GM23248 (cell line): ENCODE measurements at places on chromosomes 11 and 22. TPM values are rescaled to one million over a fixed set of nuclear protein-coding genes. Genes with fewer than 3 reads are reported as not detected.
A peak's percentile ranks its signal among the peaks of the same experiment; 100 is the strongest.

GRCh38 chr11:72738199-72739141 is 13.7 kb downstream of the ARAP1 start:
- no peaks in the 10 kb centered on the region for H3K27me3 ChIP-seq
- peak; percentile 83 for DNase-seq
- peaks cover 45% of the 10 kb centered on the region for H3K4me1 ChIP-seq

GRCh38 chr11:117064275-117064674 is 34.0 kb downstream of the SIK3 start:
- H3K36me3 ChIP-seq, result no peaks in the 10 kb centered on the region
- H3K27me3 ChIP-seq, result no peaks in the 10 kb centered on the region
- no peak overlapping the region for H3K4me3 ChIP-seq
- H3K27ac ChIP-seq, result no peak overlapping the region
- peak; percentile 74 for DNase-seq

DNA sequence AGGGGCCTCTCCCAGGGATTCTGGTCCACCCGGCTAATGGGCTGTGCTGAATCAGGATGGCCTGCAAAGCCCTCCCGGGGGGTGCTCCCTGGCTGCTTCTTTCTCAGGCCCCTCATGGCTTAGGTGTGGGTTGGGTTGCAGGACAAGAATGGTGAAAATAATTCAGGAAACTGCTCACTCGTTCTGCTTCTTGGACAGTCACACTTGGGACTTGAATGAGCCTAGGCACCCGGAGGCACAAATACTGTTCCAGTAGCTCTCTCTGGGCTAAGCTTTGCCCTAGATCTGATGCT is 83.2 kb downstream of the TRIM29 start:
- DNase-seq, result no peak
- peaks cover 13% of the 10 kb centered on the region for H3K27me3 ChIP-seq
- no peak overlapping the region for H3K4me3 ChIP-seq
- no peaks in the 10 kb centered on the region for H3K36me3 ChIP-seq
- H3K4me1 ChIP-seq, result no peaks in the 10 kb centered on the region

- no peak overlapping the region for H3K27ac ChIP-seq
- no peaks in the 10 kb centered on the region for H3K36me3 ChIP-seq
- H3K27me3 ChIP-seq, result no peaks in the 10 kb centered on the region
- no peak for DNase-seq
- H3K4me1 ChIP-seq, result no peaks in the 10 kb centered on the region
These were observed 11.9 kb upstream of the PPFIBP2 start for GRCh38 chr11:7501894-7502293.

TIMM10B gene
- total RNA-seq, result 31.7 and 43.8 TPM in 2 replicates

CCDC87 gene
- total RNA-seq, result 0.11 and 0.13 TPM in 2 replicates
